ENCODE measurements at places on chromosomes 6 and 20.

DNA sequence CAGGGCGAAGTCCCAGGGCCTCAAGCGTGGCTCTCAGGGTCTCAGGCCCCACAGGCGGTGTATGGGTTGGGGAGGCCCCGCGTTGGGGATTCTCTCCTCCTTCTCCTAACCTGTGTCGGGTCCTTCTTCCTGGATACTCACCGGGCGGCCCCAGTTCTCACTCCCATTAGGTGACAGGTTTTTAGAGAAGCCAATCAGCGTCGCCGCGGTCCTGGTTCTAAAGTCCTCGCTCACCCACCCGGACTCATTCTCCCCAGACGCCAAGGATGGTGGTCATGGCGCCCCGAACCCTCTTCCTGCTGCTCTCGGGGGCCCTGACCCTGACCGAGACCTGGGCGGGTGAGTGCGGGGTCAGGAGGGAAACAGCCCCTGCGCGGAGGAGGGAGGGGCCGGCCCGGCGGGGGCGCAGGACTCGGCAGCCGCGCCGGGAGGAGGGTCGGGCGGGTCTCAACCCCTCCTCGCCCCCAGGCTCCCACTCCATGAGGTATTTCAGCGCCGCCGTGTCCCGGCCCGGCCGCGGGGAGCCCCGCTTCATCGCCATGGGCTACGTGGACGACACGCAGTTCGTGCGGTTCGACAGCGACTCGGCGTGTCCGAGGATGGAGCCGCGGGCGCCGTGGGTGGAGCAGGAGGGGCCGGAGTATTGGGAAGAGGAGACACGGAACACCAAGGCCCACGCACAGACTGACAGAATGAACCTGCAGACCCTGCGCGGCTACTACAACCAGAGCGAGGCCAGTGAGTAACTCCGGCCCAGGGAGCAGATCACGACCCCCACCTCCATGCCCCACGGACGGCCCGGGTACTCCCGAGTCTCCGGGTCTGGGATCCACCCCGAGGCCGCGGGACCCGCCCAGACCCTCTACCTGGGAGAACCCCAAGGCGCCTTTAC, at the start of gene HLA-G:
TSS of gene HLA-G (plus strand) at position 247 of the 892 bp plus-strand sequence. CDS start at position 267, 20 bp downstream.
- DNase-seq = no peak

- peak; percentile 79 for DNase-seq
These were observed 37.5 kb upstream of the LCA5 start for GRCh38 chr6:79574630-79575225.

- DNase-seq = peak; percentile 86
These were observed 170.8 kb downstream of the BCAS1 start for GRCh38 chr20:53899351-53900167.

DNA sequence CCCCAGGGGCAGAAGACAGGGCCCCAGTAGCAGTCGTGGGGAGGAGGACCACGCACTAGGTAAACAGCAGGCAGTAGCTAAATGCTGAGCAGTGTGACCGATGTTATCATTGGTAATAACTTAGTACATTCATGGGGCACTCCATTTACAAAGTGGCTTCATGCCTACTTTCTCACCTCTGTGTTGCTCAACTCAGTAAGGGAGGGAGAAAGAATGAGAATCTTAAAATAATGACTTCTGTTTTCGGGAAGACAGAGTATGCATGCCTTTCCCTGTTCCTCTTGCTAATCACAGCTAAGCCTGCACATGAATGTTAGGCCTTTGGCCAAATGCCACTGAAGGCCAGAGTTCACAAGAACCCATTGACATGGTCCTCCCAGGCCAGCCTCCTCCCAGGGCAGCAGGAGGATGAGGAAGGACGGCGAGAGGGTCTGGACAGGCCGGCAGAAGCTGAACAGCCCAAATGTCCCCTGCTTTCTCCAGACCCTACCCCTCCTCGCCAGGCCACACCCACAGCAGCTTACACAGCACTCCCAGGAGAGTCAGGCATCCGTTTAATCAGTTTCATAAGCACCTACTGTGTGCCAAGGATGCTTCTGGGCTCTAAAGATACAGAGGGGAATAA, 183.4 kb downstream of the ANKRD60 start:
- DNase-seq = no peak

DNA sequence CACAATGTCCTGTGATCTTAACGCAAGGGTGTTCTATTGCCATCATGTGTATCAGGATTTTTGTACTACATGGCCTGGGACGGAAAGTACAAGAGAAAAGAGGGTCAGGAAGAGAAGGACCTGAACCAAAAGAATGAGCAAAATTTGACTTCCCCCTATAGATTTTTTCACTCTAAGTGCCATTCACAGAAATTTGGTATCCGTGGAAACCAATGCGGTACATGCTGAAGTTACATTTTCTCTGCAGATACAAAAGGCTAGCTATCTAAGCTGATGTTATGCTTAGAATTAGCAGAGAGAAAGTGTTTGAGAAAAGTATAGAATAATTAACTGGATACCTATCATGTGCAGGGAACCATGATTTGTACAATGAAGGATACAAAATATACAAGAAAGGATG, 12.4 kb upstream of the PDE7B start:
- DNase-seq = no peak

Data from fibroblast of upper back skin (primary cell).